ENCODE measurements at places on chromosomes 4 and X.

DNA sequence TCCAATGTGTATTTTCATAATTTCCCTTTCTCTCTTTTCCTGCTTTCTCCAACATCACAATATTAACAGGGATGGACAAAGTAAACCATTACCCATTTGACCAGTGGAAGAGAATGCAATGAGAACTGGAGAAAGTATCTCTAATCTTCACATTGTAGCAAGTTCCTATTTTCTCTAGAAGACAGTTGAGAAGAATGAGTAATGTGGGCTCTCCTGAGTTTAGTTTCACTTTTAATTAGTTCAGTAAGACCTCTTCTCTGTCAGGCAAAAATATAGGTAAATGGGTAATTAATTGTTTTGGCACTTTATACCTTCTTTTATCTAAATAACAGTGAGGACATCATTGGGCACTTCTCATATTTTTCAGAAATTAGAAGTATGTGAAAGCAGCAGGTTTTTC is 602.0 kb downstream of the GLUD2 start:
- DNase-seq, result no peak

DNA sequence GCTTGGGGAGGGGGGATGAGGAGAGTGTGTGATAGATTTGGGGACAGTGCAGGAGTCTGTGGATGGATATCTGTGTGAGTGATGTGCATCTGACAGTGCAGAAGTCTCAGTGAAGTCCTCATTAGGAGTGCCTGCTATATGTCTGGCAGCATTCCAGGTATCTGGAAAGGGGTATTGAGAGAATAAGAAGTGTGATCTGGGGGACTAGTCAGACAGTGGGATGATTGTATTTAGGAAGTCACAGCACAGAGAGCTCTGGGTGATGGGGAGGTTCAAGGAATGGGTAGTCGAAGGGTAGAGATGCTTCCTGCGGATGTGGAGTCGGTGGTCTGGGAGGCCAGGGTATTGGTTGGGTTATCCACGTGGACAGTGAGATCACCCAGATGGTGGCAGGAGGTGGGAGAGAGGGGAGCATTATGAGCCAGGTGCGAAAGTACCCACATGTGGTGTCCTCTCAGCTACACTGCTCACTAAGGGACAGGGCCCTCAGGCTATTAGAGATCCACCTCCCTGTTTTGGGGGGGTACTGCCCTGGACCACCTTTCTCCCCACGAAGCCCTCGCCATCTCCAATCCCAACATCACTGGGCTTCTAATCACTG is 9.8 kb downstream of the MAGED2 start:
- no peak for DNase-seq

GRCh38 chr4:155666344-155667221 is at the start of gene GUCY1A1:
TSS of gene GUCY1A1 (plus strand) at chr4:155666848. CDS start at chr4:155696868, 30,020 bp downstream.
- DNase-seq, result no peak

GRCh38 chr4:7652451-7652881 is 217.7 kb upstream of the PSAPL1 start:
- no peak for DNase-seq

GRCh38 chr4:110626532-110627153 is 3.8 kb upstream of the PITX2 start:
- no peak for DNase-seq

DNA sequence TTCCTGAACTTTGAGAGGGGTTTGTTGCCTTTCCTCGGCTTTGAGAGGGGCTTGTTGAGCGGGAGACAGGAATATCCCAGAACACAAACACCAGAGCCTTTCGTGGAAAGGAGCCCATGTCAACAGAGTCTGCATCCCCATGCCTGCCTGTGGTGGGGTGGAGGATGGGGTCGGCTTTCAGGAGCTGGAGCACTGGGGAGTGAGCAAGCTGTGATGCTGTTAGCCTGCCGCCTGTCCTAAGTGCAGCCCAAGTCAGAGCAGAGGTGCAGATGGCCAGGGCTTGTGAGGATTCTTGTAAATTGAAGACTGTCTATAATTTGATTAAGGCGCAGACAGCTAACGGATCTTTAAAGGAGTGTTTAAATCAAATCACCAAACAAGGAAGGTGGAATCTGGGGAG is 103.3 kb upstream of the ANK2 start:
- DNase-seq, result no peak

DNA sequence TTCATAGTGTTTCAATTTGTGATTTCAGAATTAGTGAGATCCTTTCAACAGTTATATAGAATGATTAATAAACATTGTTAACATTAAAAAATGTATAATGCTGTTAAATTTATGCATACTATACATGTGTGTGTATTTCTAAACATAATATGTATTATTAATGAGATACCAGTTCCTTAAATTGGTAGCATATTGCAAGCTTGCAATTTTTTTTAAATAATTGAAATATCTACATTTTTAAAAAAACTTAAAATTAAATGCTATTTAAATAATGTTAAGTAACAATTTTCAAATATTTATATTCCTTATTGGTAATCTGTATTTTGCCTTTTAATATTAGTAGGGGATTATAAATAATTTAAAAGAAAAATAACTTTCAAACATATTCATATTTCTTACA is 1479.5 kb upstream of the PCDH7 start:
- DNase-seq, result no peak
